ENCODE measurements at places on chromosomes 11 and 22.

GRCh38 chr11:96035740-96036078 is 111.8 kb upstream of the MTMR2 start:
- no peak for DNase-seq

DNA sequence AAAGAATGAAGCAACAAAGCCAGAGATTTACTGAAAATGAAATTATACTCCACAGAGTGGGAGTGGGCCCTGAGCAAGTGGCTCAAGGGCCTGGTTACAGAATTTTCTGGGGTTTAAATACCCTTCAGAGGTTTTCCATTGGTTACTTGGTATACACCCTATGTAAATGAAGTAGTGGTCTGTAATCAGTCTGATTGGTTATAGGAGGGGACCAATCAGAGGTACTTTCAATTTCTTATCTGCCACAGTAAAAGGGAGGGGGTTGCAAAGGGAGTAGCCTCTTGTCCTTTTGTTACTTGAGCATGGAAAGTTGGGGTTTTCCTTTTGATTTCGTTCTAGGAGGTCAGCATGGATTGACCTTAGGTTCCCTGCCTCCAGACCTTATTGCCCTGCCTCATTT is 63.5 kb downstream of the ATM start:
- no peak for DNase-seq

DNA sequence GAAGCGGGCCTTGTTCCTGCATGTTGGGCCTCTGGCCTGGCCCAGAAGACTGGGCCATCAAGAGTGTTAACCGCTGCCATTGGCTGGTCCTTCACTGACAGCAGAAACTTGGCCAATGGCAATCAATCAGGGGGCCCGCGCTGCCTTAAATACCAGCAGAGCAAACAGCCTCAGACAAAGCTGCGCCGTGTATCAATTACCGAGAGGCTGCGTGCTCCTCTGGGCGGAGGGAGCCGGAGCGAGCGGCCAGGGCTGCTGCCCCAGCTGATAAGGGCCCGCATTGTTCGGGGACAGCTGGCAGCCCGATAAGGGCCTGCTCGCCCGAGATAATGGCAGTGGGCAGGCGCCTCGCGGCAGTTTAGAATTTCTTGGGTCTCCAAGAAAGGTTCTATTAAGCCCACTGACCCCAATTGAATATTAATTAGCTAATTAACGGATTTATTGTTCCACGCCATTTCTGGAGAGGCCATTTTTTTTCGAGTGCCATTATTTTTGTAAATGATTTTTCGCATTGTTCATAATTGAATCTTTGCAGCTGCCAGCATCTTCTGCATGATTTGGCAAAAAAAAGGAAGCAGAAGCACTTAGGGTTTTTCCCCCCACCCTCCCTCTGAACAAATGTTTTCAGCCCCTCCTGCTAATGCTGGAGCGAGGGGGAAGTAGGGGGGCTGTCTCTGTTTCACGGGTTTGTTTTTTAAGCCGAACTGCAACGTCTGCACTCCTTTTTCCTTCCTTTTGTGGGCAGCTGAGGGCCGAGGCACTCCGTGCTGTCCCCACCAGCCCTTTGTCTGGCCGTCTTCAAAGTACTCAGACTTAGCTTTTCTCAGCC is 37.6 kb upstream of the RIC3 start:
- DNase-seq = no peak

GRCh38 chr11:78562398-78562797 is 12.3 kb downstream of the NARS2 start:
- DNase-seq = peak; percentile 85

DNA sequence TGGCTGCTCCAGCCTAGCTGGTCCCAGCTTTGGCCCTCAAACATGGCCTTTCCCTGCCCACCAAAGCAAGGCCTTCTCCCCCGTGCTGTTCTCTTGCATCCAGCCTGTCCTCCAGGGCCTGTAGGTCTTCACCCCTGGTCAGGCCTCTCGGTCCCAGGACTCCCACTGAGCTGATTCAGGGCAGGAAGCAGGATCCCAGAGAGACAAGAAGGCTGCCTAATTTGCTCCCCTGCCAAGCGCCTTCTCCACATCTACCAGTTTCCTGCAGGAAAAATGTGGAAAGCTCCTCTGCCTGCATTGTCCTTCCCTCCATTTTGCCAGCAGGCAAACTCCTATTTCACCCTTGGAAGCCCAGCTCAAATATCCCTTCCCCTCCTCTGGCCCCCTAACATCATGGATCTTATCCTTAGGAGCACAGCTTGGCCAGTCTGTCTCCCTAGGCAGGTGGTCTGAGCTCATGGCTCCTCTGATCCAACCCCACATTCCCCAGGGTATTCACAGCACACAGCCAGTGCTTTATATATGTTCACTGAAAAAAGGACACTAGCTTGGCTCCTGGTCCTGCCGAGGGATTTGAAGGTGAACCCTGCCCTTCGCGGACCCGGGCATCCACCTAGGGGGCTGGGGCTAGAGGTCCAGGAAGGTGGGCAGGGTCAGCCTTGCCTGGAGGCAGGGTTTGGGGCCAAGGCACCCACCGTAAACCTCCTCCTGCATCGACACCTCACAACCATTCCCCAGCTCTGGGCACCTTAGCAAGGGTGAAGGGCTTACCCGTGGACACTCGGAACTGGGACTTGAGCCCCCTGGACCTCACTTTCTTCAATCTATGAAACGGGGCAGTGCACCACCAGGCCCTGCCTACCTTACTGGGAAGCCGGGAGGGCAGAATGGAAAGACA is 968 bp downstream of the RHBDD3 start:
- no peak for DNase-seq
